ENCODE measurements at places on chromosomes 7 and 10.

DNA sequence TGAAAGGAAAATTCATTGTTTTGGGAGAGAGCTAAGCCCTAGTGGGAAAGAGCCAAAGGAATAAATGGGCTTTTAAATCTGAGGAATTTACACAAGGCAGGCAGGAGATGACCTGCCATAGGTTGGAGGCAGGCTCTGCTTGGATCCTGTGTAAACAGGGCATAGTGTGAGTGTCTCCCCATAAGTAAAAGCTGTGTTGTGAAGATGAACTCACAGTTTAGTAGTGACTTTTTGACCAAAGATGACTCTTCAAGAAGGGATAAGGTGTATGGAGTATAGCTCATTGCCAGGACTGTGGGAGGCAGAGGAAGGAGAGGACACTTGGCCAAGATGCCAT is 63.2 kb downstream of the KAT6B start:
- no peak for DNase-seq

DNA sequence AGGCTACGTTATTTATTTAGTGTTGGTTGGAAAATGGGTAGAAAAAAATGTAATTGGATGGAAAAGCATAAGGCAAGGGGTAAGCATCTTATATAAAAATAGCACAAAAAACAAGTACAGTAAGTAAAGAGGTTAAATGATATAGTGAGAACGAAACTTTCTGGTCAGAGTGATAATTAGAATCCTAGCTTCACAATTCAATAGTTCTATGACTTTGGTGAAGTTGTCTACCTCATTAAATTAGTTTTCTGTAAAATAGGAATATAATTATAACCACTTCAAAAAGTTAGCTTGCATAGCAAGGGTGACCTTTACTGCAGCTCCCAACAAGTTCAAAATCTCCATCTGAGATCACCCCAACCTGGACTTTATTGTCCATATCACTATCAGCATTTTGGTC is 30.8 kb upstream of the TAS2R16 start:
- no peak for DNase-seq

DNA sequence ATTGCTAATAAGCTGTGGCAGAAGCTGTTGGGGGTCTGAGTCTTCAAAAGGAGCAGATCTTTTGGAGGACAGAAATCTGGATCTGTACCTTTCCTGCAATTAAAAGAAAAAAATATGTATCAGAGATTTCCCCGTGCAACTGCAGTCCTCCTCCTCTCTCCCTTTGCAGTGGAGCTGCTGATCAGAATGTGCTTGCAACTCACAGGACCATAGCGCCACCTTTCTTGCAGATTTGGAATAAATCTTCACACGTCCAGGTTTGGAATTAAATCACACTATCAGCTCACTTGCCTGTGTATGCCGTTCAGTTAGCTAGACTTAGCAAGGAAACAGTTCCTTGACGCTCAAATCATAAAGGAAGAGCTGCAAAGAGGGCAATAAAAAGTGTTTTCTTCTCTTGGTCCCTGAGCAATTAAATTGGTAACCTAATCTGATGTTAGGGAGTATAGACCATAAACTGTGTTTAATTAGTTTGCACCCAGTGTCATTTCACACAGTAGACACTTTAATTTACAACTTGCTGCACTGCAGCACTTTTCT is 77.4 kb downstream of the PON1 start:
- DNase-seq, result no peak

- DNase-seq, result no peak
These were observed 30.0 kb downstream of the PRSS2 start for GRCh38 chr7:142800699-142801260.

DNA sequence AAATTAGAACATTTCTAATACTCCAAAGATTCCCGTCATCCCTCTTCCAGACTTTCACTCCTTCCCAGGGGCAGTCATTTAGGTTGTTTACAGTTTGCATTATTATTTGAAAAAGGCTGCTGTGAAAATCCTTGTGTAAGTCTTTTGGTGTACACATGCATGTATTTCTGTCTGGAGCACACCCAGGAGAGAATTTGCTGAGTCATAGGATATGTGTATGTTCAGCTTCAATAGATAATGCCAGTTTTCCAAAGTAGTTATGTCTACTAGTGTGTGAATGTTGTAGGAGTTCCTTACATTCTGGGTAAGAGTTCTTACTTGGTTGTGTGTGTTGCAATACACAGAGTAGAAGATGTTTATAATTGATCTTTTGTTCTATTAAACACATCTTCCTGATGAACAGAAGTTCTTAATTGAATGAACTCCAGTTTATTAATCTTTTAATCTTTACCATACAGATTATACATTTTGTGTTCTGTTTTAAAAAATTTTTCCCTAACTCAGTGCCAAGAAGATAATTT is 25.3 kb downstream of the CROT start:
- no peak for DNase-seq

DNA sequence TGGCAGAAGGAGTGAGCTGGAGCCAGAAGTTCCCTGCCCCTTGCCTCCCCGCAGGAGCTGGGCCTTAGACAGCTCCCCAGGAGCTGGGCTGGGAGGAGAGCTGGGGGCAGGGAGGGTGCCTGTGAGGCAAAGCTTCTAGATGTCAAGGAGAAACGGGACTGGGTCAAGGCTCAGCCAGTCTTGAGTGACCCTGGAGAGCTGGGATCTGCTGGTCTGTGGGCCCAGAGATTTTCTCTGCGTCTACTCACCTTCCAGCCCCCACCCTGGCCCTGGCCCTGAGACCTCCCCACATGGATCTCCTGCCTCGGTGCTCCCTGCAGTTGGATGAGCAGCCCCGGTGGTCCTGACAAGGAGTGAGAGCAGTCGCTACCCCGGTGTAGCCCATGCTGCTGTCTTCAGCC is 20.3 kb upstream of the SHH start:
- DNase-seq, result no peak

- DNase-seq, result peak; percentile 31
These were observed 56.8 kb downstream of the HK1 start for GRCh38 chr10:69335063-69335587.

- DNase-seq, result no peak
These were observed 65.6 kb downstream of the SH3PXD2A start for GRCh38 chr10:103789771-103790201.

- no peak for DNase-seq
These were observed 31.3 kb downstream of the TACC2 start for GRCh38 chr10:122020226-122020625.

- DNase-seq, result no peak
These were observed 46.6 kb upstream of the PODXL start for GRCh38 chr7:131602994-131603372.

DNA sequence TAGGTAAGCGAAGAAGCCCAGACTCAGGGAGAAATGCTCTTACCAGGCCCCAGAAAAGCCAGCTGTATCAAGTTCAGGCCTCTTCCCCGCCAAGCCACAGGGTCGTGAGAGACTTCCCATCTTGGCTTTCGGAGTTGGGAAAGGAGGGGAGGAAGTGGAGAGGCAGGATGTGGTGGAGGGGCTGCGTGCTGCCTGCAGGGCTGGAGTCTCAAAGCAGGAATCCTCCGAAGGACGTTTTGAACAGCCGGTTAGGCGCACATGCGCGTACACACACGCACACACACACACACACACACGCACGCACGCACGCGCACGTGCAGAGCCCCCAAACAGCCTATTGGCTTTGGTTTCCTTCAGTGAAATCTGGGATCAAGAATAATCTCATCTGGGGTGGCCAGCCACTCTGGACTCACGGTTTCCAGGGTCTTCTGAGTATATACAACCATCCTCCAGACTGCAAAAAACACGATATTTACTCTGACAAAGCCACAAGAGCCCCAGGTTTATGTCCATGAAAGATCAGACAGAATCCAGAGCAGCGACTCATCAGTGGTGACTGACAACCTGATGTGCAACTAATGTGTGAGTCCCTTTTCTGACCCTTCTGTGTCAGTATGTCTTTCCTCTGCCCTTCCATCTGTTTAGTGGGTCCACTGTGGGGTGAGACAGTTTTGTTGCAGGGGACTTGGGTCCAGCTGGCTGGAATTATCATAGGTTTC is 115.0 kb upstream of the ZNF438 start:
- DNase-seq, result no peak

GRCh38 chr7:16318989-16319915 is 102.1 kb downstream of the CRPPA start:
- DNase-seq, result no peak

- no peak for DNase-seq
These were observed 24.8 kb downstream of the INPP5A start for GRCh38 chr10:132562177-132562915.

DNA sequence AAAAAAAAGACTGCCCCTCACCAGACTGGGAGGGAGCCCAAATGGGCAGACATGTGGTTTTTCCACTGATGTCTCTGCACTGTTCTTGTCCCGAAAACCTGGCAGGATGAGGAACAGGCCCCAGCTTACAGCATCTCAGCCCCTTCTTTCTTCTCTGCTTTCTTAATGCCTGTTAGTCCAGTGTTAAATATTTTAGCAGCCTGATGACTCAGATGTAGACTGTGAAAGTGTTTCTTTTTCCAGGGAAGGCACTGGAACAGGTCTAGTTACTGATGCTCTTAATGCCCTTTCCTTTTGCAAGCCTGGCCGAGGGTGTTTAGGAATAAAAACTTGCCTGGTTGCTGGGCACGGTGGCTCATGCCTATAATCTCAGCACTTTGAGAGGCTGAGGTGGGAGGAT is 107.7 kb downstream of the TACC2 start:
- no peak for DNase-seq

- DNase-seq, result no peak
These were observed 93.6 kb downstream of the HTR5A start for GRCh38 chr7:155163696-155164095.

GRCh38 chr7:132192809-132193208 is 383.5 kb downstream of the PLXNA4 start:
- no peak for DNase-seq

DNA sequence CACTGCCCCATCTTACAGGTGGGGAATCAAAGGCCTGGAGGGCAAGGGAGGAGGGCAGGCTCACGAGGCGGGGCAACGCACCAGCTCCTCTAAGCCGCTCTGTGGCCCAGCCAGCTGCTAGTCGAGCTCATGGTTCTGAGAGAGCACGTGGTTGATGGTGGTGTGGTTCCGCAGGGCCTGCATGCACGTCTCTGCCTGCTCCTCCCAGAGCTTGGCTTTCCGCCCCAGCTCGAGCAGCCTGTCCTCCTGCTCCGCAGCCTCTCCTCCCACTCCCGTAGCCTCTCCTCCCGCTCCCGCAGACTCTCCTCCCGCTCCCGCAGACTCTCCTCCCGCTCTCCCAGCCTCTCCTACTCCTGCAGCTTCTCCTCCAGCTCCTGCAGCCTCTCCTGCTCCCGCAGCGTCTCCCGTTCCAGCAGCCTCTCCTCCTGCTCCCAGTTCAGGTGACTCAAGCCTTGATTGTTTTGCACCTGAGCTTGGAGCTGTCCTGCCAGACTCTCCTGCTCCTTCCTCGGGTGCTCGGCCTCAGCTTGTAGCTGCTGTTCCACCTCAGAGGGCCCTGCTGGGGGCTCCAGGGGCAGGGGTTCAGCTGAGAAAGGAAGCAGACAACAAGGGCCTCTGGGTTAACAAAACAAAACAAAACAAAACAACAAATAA is 19.1 kb upstream of the MTPAP start:
- DNase-seq, result no peak

DNA sequence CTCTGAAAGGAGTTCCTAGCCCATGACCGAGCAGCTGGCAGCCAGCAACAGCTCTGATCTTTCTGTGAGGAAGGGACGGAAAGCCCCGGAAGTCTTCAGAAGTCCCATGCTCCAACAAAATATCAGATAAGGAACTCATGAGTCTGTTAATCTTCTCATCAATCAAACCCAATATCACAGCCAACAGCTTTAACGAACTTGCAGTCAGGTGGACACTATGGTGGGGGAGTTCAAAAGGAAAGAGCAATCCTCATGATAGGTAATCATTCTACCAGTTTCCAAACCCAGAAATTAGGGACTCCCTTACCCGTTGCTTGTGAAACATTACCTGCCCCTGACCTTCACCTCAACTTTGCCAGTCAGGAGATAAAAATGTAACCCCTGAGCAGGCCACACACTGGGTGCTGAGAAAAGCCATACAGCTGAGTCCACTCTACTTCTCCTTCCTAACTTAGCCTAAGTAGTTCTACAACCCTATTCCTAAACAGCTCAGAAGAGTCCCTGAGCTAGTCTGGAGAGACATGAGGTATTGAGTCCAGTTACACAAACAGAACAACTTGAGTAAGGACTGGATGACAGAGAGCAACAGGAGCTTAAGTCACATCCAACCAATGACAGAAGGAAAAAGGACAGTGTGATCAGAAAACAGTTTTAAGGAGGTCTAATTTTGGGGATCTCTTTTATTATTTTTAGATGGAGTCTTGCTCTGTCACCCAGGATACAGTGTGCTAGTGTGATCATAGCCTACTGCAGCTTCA is 2.2 kb downstream of the NDST2 start:
- no peak for DNase-seq

DNA sequence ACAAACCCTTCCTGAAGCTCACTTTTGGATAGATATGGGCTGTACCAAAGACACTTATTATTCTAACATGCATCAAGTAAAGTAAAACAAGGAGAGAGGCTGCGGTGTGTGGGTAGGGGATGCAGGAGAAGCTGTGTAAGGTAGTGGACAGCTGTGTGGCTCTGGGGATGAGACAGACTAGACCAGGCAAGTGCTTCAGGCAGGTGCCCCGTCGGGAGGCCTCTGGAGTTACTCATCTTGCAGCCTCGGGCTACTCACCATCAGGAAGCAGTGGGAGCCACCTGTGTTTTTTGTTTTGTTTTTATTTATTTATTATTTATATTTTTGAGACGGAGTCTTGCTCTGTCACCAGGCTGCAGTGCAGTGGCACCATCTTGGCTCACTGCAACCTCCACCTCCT is 49.3 kb upstream of the NCAPG2 start:
- DNase-seq, result no peak

- no peak for DNase-seq
These were observed 20.6 kb upstream of the PIK3CG start for GRCh38 chr7:106844279-106844997.

- DNase-seq, result no peak
These were observed 296.4 kb downstream of the DGKB start for GRCh38 chr7:14606101-14606500.

- no peak for DNase-seq
These were observed 73.6 kb downstream of the EMX2 start for GRCh38 chr10:117616179-117616578.

GRCh38 chr10:70188768-70189167 is 18.5 kb upstream of the SAR1A start:
- DNase-seq, result no peak

DNA sequence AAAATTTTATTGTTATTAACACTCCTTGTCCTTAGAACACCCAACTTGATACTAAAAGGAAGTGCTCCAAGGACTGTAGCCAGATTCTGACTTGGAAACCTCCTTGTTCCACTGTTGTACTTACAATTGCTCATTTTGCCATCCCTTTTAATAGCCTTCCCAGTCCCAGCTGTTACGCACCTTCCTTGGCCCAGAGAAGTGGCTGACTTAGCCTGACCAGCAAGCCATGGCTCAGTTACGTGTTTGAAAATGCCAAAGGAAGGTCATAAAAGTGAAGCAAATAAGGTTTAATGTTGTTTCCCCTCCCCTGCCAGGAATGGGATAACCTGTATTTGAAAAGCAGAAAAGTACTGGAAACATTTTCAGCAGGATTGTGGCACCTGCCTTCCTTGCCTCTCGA is 3.7 kb upstream of the ANKRD1 start:
- DNase-seq, result no peak

- no peak for DNase-seq
These were observed 351.7 kb upstream of the C7orf33 start for GRCh38 chr7:148238761-148239325.

GRCh38 chr7:23693224-23693623 is 13.2 kb downstream of the FAM221A start:
- no peak for DNase-seq

- DNase-seq, result no peak
These were observed 431.8 kb downstream of the RPS24 start for GRCh38 chr10:78465431-78465830.

- peak; percentile 1 for DNase-seq
These were observed 153.6 kb downstream of the HDAC9 start for GRCh38 chr7:18648849-18649758.

GRCh38 chr10:102175415-102175814 is 23.2 kb downstream of the NOLC1 start:
- DNase-seq, result no peak
